ENCODE measurements at places on chromosomes 2 and 18.

DNA sequence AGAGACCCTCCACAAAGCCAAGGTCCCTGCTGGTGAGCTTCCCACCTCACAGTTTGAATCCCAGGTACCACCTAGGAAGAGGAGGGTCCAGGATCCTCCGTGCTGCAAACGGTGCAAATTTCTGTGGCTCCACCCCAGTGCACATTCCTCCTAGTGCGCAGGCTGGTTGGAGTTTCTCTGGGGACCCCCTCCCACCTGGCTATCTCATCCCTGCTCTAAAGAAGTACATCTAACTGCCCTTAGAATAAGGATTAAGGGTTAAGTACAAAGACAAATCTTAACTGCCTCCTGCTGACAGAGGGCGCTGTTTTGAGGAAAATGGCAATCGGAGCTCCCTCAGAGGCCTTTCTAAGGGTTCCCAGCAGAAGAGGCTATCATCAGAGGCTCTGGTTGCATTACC, 109.6 kb upstream of the FSIP2 start:
- no peak for DNase-seq

- DNase-seq: no peak
These were observed 337.8 kb upstream of the DSEL start for GRCh38 chr18:67854340-67854739.

GRCh38 chr2:10466801-10467200, 18.7 kb upstream of the ODC1 start:
- DNase-seq: no peak

- DNase-seq: no peak
These were observed 73.4 kb downstream of the ZBTB7C start for GRCh38 chr18:48335829-48336228.

DNA sequence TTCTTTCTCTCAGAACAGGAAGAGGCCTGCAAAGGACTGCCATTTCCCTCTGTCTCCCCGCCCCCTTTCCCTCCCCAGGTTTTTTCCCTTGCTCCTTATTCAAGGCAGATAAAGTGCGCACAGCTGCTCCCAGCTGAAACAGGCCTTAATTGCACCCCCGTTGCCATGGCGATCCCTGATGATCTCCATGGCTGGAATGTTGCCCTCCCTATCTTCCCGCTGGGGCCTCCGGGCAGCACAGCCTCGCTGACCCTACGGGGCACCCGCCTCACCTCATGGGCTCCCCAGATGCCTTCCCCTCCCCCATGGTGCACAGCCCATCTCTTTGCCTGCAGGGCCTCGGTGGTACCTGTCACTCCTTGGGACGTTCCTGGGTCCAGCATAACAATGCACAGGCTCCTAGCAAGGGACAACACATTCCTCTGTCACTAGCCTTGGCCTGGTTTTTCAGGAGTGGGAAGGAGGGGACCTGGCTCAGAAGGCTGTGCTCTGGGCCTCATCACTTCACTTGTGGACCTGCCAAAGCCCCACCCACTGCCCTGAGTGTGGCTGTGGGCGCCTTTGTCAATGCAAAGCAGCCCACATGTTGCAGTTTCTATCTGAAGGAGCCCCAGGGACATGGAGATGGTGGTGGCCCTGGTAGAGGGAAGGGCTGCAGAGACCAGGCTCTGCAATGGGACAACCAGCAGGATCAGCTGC, 115.0 kb downstream of the CELF4 start:
- peak; percentile 78 for DNase-seq

DNA sequence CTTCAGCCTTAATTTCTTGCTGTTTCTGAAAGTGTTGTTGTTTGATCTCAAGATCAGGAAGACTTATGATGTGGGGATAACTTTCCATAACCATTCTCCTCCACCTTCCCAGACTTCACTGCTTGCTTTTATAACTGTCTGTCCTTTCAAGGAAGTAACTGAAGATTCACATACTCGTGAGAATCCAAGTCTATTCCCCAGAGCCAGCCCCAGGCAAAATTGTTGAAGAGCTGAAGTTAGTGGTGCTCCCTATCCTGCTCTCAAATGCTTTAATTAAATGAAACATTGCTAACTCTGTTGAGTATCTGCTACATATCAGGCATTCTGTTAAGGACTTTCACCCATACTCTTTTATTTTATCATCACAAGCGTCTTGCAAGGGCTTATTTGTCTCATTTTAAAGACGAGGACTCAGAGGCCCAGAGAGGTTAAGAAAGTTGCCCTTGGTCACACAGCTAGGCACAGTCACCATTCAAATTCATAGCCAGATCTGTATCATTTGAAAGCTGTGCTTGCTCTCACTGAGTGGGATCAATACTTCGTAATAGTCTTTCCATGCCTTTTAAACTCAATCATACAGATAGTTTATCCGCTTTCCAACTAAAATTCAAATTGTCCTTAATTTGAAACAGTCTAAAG, 189.8 kb upstream of the TCF4 start:
- DNase-seq: no peak

GRCh38 chr2:223221139-223221835, 169.3 kb downstream of the KCNE4 start:
- no peak for DNase-seq

- no peak for DNase-seq
These were observed 433.7 kb downstream of the MBD2 start for GRCh38 chr18:53790786-53791185.

DNA sequence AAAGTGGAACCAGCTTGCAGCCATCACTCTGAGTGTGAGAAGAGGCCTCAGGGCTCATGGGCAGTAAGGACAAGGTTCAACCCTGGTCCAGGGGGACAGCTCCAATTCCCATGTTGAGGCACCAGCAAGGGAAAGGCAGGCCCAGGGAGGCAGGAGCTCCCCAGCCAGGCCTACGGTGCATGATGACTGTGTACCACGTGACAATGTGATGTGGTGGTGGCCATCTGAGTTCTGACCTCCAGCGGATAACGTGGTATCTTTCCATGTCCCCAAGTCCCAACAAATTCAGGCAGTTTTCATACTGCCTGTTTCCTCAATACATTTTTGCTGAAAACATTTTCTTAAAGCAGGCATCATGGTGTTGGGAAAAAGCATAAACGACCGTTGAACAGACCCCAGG, 36.1 kb upstream of the COL6A3 start:
- no peak for DNase-seq

DNA sequence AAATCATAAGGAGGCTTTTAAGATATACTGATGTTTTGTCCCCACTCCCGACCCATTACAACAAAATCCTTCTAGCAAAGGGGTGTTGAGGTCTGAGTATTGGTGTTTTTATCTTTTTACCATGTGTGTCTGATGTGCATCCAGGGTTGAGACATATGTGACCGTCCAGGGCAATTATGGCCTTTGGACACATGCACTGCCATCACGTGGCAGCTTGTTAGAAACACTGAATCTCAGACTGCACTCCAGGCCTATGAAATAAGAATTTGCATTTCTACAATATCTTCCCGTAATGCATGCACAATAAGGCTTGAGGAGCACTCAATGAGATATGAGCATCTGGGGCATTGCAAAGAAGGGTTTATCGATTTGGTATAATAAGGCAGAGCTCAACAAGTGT, 235.1 kb upstream of the ZNF804A start:
- no peak for DNase-seq

DNA sequence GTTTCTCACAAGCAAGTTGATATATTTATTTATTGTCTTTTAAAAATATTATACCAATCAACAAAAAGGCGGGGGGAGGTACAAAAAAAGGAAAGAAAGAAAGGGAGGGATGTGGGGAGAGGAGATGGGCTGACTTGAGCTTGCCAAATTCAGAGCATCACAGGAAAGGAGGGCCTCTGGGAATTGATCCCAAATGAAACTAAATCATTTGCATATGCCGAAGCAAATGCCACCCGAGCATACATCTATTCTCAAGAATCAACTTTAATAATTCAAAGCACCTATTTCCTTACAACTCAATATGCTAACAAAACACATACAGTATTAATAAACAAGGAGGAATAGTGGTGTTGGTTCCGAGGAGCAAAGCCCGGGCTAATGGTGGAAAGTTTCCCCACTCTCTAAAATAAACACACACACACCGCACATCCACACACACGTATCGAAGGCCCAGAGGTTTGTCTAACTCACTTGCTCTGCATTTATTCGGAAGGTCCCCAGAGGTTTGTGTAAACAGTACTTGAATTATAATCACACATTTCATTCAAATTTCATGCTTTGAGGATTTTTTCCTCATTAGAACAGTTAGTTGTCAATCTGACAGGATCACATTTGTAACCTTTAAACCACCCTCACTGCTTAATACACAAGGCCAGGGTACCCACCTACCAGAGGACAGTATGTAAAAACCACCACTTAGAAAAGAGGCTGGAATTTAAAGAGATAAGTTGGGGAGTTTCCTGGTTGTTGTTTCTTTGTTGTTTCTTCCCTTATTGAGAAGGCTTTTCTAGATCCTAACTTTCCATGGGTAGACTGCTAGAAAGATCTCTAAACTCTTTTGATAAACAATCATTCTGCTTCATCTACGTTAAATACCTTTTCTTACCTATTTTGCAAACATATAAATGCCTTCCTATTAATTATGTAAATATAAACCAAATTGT, 264.7 kb downstream of the TCF4 start:
- no peak for DNase-seq

- no peak for DNase-seq
These were observed 16.7 kb upstream of the GYPC start for GRCh38 chr2:126639276-126639675.

- no peak for DNase-seq
These were observed 644.2 kb upstream of the SETBP1 start for GRCh38 chr18:44036501-44036900.

GRCh38 chr18:6792391-6792790, 62.9 kb downstream of the ARHGAP28 start:
- DNase-seq: no peak

DNA sequence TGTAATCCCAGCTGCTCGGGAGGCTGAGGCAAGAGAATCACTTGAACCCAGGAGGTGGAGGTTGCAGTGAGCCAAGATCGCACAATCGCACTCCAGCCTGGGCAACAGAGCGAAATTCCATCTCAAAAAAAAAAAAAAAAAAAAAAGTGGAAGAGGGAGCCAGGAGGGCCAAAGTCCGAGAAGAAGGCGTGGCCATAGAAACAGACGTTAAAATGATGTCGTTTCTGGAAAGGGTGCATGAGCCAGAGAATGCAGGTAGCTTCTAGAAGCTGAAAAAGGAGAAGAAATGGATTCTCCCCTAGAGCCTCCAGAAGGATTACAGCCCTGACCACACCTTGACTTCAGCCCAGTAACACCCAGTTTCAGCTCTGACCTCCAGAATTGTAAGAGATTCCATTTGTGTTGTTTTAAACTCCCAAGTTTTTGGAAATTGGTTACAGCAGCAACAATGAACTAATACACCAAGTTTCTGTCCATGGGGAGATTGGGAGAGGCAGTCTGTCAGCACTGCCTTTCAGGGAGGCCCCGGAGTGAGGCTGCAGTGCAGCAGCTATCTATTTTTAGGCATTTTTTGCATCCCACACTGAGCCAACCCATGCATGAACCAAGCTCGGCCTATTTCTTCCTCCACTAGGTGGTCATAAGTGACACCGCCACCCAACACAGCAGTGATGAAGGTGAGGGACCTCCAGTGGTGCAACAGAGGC, 14.2 kb upstream of the TRAF3IP1 start:
- DNase-seq: no peak

DNA sequence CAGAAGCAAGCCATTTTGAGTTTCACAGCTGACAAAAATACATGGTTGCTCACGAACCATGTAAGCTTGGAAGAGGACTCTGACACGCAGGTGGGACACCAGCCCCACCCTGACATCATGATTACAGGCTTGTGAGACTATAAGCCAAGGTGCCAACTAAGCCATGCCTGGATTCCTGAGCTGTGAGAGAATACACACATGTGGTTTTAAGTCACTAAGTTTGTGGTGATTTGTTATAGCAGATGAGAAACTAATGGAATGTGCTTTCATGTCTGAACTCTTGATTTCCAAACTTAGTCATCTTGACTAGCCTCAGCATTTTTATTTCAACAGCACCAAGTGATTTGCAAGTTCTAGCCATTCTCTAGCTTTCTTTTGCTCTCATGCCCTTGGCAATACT, 676.1 kb upstream of the CELF4 start:
- DNase-seq: no peak

DNA sequence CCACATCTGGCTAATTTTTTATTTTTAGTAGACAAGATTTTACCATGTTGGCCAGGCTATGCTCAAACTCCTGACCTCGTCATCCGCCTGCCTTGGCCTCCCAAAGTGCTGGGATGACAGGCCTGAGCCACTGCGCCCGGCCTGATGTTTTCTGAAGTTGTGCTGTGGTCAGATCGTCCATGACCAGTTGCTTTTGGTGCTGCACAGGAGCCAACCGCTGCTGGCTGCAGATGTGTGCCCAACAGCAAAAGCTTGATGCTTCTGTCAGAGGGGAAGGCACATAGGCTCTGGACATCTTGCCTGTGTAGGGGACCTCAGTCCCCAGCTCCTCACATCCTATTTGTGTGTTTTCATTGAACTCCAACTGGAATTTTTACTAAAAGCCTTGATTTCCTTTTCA, 218.3 kb downstream of the AGAP1 start:
- DNase-seq: no peak

DNA sequence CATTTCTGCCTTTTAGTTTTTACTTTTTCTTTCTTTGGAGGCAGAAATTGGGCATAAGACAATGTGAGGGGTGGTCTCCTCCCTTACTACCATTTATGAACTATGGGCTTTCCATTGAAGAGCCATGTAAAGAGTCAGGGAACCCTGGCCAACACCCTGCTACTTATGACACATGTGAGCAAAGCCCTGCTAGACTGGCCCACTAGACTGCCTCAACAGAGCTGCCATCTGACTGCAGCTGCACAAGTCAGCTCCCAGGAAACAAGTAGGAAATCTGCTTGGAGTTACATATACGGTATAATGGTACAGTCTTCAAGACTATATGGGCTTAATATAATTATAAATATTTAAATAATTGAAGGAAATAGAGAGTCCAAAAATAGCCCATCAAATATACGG, 816.8 kb downstream of the TRIB2 start:
- DNase-seq: no peak

GRCh38 chr2:9752441-9753275, 90.6 kb upstream of the TAF1B start:
- DNase-seq: no peak

DNA sequence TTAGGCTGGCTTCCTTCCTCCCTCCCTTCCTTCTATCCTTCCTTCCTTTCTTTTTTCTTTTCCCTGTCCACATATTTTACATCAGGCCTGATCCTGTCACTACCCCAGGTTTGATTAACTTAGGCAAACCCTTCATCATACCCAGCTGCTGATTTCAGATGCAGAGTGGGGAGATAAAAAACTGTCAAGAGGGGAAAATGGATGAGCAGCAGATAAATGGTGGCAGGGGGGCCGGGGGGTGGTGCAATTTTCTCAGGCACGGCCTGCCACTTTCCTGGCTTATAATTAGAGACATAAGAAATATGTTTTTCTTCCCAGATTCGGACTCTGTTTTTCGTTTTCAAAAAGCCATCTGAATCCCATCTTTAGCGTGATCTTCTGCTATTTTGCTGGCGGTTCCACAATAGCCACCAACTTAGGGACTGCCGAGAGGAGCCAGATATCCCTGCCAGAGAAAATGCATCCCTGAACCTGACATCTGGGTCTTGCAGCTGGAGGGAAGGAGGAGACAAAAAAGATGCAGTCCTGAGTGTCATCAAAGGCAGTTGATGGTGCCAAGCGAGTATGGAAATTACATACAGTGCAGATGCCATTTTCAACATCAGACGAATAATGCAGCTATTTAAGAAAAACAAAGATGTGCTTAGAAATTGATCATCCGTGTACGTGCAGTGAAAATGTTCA, 49.9 kb downstream of the CXCR4 start:
- no peak for DNase-seq

- no peak for DNase-seq
These were observed 124.1 kb upstream of the HNRNPA3 start for GRCh38 chr2:177088529-177088928.
